ENCODE measurements at places on chromosomes 11 and 22.

DNA sequence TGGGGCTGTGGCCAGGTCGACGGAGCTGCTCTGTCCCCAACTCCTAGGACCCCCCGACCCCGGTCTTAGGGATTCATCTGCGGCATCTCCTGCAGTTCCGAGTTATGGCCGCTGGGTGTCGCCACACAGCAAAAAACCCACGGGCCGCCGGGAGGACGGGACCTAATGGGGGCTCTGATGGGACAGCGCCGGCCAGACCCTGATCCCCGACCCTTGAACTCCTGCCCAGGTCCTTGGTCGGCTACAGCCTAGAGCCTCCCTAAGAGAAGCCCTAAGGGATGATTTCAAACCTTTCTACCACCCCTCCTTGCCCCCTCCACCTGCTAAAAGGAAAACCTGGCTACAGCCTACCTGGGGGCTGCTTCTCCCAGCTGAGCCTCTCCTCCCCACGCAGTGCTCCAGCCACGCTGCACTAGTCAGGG, 30.8 kb upstream of the LRRC10B start:
- peaks cover 4% of the 10 kb centered on the region for H3K27me3 ChIP-seq
- no peak overlapping the region for H3K4me3 ChIP-seq
- H3K27ac ChIP-seq, result no peak overlapping the region
- H3K4me1 ChIP-seq, result peaks cover 1% of the 10 kb centered on the region

DNA sequence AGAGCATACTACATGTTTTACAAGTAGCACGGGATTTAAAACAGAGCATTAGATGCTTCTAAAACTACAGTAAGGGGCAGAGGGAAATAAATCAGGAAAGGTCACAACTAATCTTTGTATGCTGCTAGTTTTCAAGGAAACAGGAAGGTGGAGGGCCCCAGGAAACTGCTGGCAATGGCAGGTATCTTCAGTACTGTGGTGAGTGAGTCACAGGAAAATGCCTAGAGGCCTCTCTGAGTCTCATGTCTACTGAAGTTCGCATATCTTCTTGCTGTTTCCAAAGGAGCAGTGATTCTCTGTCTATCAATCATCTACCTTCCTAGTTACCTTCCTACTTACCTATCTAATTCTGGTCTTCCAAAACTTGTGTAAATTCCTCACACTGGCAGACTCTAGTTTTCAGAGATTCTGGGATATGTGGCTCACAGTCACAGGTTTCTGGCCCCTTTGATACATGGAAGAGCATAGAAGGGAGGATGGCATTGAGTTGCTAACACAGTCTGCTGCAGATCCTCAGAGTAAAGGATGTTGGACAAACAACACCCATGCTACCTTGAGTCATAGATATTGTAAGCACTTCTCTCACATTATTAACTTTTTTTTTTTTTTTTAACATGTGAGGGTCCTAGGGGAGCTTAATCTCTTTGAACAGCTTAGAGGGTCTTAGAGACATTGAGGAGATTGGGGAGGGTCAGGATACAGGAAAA, 58.8 kb upstream of the SYN3 start:
- no peaks in the 10 kb centered on the region for H3K27me3 ChIP-seq
- H3K27ac ChIP-seq, result no peak overlapping the region
- H3K36me3 ChIP-seq, result no peaks in the 10 kb centered on the region
- no peak overlapping the region for H3K4me3 ChIP-seq
- no peak for DNase-seq
- no peaks in the 10 kb centered on the region for H3K4me1 ChIP-seq

- no peak overlapping the region for H3K27ac ChIP-seq
- DNase-seq, result no peak
- H3K4me3 ChIP-seq, result no peak overlapping the region
Observed at GRCh38 chr11:13347901-13348300, 70.3 kb downstream of the BMAL1 start.

GRCh38 chr11:128098781-128099180, 488.6 kb downstream of the ETS1 start:
- no peaks in the 10 kb centered on the region for H3K27me3 ChIP-seq
- H3K36me3 ChIP-seq, result no peaks in the 10 kb centered on the region
- H3K4me3 ChIP-seq, result no peak overlapping the region
- no peaks in the 10 kb centered on the region for H3K4me1 ChIP-seq
- no peak for DNase-seq

DNA sequence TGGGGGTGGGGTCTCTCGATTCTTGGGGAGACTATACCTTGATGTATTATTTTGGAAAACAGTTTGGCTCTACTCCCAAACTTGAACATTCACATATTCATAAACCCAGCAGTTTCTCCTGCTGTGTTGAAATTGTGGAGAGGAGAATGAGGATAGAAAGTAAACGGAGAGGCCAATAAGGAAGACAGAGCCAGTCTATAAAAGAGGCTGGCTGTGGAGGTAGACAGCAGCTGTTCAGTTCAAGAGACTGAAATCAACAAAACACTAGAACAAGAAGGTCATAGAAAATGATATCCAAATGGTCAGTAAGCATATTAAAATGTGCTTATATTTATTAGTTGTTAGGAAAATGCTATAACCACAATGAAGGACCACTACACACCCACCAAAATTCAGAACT, 1.9 kb upstream of the MOGAT2 start:
- H3K27me3 ChIP-seq, result no peaks in the 10 kb centered on the region
- H3K4me1 ChIP-seq, result no peaks in the 10 kb centered on the region
- H3K36me3 ChIP-seq, result no peaks in the 10 kb centered on the region
- no peak for DNase-seq

- no peaks in the 10 kb centered on the region for H3K27me3 ChIP-seq
- no peaks in the 10 kb centered on the region for H3K36me3 ChIP-seq
- peak; percentile 28 for DNase-seq
- H3K27ac ChIP-seq, result no peak overlapping the region
- no peak overlapping the region for H3K4me3 ChIP-seq
Observed at GRCh38 chr11:6703247-6704063, 20.3 kb upstream of the MRPL17 start.

GRCh38 chr11:68120273-68121066, 718 bp downstream of the CHKA start:
- peaks cover 26% of the 10 kb centered on the region for H3K4me1 ChIP-seq
- peak overlapping the region; percentile 95 for H3K27ac ChIP-seq
- DNase-seq, result peak; percentile 32
- H3K4me3 ChIP-seq, result peak overlapping the region; percentile 46

DNA sequence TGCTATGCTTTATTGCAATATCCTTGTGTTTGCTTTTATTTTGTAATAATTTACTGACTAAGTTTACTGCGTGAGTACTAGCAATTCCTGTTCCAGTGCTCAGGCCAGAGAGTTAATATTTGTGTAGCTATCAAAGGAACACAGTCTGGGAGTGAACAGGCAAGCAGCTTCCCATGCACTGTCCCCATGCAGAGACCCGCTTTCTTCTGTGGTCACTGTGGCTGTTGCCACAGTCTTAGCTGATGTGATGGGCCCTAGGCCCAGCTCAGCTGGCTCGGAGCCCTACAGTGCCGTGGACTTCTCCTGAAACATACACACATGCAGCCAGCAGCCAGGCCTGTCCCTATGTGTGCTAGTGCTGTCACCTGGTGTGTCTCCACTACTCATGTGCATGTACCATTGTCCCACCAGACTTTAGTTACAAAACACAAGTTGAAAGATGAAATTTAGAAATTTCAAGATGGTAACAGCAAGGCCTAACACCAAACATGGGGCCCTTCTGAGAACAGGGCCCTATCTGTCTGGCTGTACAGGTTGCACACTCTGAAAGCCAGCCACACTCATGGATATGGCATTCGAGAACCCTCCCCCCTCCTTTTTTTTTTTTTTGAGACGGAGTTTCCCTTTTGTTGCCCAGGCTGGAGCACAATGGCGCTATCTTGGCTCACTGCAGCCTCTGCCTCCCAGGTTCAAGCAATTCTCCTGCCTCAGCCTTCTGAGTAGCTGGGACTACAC, 12.3 kb upstream of the SCUBE2 start:
- H3K4me3 ChIP-seq, result no peak overlapping the region
- no peaks in the 10 kb centered on the region for H3K4me1 ChIP-seq
- H3K27me3 ChIP-seq, result no peaks in the 10 kb centered on the region
- no peaks in the 10 kb centered on the region for H3K36me3 ChIP-seq
- H3K27ac ChIP-seq, result no peak overlapping the region

DNA sequence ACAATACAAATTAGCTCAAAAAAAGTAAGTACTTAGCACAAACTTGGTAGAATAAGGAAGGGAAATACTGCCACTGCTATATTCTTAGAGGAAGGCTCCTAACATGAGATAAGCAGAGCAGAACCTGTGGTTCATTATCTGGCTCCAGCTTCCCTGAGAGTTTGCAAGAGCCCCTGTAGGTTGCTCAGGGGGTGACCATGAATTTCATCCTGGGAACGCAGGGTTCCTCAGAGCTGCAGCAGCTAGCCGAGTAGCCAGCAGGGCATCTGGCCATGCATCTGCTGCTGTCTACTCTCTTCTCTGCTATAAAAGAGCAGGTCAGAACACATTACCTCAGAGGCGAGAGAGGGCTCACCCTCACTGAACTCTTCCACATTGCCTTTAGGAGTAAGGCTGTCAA, 67.3 kb downstream of the TRPC6 start:
- no peaks in the 10 kb centered on the region for H3K36me3 ChIP-seq
- no peak overlapping the region for H3K27ac ChIP-seq
- H3K27me3 ChIP-seq, result no peaks in the 10 kb centered on the region
- no peak for DNase-seq

All from gastrocnemius medialis (tissue), 4 donors.